Fibroblast of the conjunctiva (primary cell): ENCODE measurements at places on chromosomes 13 and 19.

DNA sequence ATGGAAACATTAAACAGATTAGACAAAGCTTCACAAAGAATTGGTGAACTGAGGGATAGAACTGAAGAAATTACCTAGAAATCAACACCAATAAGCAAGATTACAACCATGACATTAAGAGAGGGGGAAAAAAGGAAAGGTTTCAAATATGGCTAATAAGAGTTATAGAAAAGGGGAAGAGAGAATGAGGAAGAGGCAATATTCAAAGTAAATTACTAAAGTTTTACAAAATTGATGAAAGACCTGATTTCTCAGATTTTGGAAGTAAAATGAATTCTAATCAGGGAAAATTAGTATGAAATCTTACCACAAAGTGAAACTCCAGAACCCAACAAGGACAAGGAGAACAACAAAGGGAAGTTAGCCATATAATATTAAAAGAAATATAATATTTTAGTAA, 187.4 kb downstream of the NBEA start:
- DNase-seq: no peak

DNA sequence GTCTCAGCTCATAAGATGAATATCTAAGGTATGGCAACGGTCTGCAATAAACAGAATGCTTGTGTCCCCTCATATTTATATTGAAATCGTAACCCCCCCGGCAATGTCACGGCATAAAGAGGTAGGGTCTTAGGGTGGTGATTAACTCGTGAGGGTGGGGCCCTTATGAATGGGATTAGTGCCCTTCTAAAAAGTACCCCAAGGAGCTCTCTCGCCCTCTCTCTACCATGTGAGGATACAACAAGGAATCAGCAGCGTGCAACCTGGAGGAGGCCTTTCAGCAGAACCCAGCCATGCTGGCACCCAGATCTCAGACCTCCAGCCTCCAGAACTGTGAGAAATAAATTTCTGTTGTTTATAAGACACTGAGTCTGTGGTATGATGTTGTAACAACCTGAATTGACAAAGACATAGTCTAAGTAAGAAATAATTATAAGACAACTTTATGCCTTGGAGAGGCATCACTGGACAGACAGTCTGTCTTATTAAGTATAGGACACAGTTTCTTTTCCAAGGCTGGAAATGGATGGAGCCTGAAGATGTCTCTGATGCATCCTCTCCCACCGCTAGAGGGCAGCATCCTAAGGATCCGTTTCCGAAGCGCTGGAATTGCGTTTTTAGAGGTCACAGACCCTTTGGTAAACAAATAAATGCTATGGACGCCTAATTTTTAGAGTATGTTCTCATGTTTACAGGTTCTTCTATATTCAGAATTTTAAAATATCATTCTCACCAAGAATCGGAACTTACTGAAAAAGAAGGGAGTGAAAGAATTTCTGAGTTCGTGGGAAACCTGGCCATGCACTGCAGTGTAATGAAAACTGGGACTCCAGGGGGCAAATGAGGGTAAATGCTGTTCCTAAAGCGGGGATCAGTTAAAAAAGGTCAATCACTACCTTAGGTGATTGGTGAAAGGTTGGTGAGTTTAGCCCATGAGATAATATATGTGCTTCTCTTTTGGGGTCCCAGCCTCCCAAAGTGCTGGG, 13.3 kb upstream of the LEUTX start:
- DNase-seq: peak; percentile 9

DNA sequence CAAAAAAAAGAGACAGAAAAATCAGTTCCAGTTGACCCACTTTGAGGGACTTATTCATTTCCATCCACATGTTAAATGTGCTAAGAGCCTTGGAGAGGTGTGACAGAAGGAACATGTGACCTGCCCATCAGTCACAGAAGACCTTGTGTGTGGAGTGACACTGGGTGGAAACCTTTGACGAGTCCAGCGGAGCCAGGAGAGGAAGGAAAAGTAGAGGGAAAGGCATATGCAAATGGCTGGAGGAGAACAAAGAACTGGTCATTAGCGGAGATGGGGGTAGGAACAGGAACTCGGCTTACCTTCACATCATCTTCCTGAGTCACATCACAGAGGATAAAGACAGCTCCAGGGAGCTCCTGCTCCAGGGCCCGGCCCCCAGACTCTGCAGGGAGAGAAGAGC, 2.3 kb downstream of the HSD17B14 start:
- DNase-seq: no peak

GRCh38 chr19:42468273-42468796, 25.6 kb upstream of the CXCL17 start:
- DNase-seq: peak; percentile 76

GRCh38 chr19:54287456-54287855, 6.5 kb upstream of the LILRB2 start:
- no peak for DNase-seq

- DNase-seq: no peak
These were observed 56.7 kb downstream of the GNG7 start for GRCh38 chr19:2645826-2646225.

- no peak for DNase-seq
These were observed 2749.5 kb downstream of the PCDH9 start for GRCh38 chr13:64480672-64481071.

GRCh38 chr13:51764184-51765141, 39.5 kb downstream of the DHRS12 start:
- DNase-seq: peak; percentile 49

- DNase-seq: no peak
These were observed 4.3 kb downstream of the CAB39L start for GRCh38 chr13:49439609-49440008.

GRCh38 chr13:39249982-39250381, 211.7 kb downstream of the NHLRC3 start:
- no peak for DNase-seq

DNA sequence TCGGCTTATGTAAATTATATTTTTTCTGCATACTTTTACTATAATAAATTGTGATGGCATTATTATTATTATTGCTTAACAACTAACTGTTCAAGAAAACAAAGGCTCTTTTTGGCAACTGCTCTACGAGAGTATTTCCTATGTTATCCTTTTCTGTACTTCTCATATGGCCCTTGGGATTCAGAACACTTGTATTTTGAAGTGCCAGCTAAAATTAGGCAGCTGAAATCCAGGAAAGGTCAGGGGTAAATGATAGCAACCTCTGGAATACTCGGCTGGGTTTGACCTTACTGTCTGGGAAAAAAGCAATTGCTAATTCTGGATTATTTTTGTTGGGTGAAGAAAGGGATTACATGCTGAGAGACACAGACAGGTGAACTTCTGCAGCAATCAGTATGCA, 23.9 kb downstream of the EDNRB start:
- no peak for DNase-seq

- no peak for DNase-seq
These were observed 11.1 kb upstream of the ATP12A start for GRCh38 chr13:24668955-24669582.

DNA sequence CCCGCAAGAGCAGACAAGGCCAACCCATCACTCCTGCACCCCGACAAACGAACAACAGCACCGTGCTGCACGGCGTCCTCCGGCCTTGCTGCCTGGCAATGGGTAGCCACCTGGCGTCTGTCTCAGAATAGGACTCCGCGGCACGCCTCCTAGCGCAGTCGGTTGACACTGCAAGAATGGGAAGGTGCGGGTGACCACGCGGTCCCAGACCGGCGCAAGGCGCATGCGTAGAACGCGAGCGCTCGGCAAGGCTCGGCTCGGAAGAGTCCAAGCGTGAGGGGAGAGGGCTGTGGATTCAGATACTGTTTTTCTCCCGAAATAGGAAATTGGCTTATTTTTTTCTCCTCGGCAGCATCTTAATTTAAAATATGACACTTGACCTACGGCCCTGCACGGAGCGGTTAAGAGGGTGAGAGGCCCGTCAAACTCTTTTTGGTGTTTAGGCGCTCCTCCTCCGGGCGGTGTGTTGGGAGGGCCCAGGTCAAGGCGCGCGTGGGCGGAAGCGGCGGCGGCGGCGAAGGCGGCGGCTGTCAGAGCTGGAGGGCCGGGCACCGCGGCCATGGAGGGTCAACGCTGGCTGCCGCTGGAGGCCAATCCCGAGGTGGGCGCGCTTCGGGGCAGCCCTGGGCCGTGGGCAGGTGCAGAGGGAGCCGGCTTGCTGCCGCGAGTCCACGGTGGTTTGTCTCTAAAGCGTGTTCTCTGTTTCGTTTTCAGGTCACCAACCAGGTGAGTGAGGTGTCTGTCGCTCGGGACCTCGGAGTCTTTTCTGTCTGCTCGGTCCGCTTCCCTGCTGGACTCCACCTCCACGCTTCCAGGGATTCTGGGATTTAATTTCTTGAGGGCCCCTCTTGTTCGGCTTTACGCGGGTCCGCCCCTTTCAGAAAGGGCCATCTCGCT, at the start of gene UCHL3:
TSS of gene UCHL3 (plus strand) at position 530 of the 897 bp plus-strand sequence. CDS start at position 560, 30 bp downstream.
- peak; percentile 91 for DNase-seq

DNA sequence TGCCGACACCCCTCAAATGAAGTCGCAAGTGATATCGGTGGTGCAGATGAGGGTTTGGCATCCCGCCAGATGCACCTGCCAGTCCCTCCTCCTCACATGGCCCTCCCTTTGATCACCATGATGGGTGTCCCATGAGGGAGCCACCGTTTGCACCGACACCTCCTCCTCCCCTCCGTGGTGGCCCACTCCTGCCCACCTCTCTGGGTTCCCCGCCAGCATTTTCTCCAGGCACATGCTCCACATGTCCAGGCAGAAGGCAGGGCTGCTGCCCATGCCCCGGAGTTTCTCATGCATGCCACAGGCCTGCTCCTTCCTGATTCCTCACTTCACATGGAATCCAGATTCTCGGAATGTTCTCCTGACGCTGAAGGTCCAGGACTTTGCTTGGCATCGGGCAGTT, 49.3 kb downstream of the COL4A2 start:
- no peak for DNase-seq

DNA sequence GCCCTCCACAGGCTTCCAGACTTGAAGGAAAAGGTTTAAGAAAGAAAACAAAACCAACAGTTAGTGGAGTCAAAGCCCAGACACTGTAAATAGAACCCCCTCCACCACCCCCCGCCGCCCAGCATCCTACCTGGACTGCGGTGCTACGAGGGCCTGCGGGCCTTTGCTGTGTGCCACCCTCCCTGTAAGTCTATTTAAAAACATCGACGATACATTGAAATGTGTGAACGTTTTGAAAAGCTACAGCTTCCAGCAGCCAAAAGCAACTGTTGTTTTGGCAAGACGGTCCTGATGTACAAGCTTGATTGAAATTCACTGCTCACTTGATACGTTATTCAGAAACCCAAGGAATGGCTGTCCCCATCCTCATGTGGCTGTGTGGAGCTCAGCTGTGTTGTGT, 6.3 kb upstream of the GARIN5A start:
- DNase-seq: no peak

DNA sequence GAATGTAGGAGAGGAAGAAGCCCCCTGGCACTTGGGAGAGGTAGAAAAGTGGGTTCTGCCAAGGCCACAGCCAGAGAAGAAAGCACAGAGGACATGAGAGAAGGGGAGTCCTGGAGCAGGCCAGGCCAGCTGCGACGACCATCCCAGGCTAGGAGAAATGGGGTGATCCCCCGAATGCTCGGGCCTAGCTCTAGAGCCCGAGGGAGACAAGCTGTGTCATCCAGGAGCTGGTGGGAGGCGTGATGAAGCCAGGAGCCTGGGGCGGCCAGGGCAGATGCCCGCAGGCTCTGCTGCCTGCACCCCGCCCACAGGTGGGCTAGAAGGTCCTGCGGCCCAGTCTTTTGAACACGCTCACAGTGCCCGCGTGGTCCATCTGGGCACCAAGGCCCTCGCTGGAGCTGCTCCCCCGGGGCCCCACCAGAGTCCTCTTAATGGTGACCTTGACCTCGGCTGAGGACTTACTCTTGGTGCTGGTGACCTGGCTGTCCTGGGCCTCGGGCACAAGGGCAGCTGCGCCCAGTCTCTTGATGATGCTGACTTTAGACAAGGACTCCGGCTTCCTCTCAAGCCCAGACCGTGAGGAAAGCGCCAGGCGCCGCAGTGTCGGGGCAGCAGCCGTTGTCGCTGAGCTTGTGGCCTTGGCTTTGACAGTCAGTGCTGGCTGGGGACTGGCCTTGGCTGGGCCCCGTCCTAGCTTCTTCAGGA, 26.5 kb downstream of the C19orf47 start:
- no peak for DNase-seq

- no peak for DNase-seq
These were observed 20.4 kb upstream of the TNFSF13B start for GRCh38 chr13:108249150-108249549.

DNA sequence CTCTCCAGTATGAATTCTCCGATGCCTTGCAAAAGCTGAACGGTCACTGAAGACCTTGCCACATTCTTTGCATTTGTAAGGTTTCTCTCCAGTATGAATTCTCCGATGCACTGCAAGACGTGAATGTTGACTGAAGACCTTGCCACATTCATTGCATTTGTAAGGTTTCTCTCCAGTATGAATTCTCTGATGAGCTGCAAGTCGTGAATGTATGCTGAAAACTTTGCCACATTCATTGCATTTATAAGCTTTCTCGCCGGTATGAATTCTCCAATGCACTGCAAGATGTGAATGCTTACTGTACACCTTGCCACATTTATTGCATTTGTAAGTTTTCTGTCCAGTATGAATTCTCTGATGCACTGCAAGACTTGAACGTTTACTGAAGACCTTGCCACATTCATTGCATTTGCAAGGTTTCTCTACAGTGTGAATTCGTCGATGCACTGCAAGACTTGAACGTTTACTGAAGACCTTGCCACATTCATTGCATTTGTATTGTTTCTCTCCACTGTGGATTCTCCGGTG, 20.0 kb upstream of the ZNF841 start:
- no peak for DNase-seq

- no peak for DNase-seq
These were observed 159.1 kb downstream of the DLEU7 start for GRCh38 chr13:50684366-50684765.

GRCh38 chr19:30136611-30137195, 194.7 kb downstream of the URI1 start:
- DNase-seq: no peak

- DNase-seq: no peak
These were observed 1653.0 kb upstream of the MIR17HG start for GRCh38 chr13:89694451-89694850.

GRCh38 chr13:112159575-112160547, 92.9 kb downstream of the SOX1 start:
- no peak for DNase-seq

GRCh38 chr19:2054763-2055162, 3.7 kb upstream of the MKNK2 start:
- DNase-seq: no peak

DNA sequence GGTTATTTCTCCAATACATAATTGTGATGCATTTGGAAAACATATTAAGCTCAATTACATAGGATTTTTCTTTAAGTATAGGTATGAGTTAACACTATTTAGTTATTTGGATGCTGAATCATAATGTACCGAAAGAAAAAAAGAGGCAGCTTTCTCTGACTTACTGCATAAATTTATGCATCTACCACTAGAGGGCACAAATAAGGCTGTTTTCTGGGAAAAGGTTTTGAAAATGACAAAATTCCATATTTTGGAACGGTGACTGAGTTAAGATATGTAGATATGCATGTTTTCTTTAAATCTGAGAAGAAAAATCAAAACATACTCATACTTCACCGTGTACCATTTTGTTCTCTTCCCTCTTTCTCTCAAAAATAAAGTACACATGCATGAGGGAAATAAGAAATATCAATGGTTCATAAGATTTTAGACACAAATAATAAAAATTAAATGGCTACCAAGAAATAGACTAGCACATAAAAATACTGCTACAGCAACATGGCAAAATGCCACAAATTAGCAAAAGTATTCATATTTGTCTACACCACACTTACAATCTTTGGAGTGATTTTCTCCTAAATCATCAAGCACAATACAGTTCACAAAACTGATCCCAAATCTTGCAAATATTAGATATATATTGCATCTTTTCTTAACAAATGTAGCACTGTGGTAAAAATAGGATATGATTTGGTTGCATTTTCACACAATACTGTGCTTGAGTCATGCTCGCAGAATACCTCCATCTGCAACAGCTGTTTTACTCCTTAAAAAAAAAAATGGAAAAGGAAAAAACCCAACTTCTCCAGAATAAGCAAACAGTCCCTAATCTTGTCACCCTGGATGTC, 260.0 kb downstream of the FGF14 start:
- peak; percentile 4 for DNase-seq
